ENCODE measurements at places on chromosomes 3 and 15.
A peak's percentile ranks its signal among the peaks of the same experiment; 100 is the strongest.

GRCh38 chr3:143166376-143166775 is 46.8 kb downstream of the CHST2 start:
- no peak for DNase-seq

- DNase-seq: no peak
These were observed at the start of gene ACKR4 for GRCh38 chr3:132596816-132597433. ACKR4 (plus strand) TSS chr3:132597270; CDS start chr3:132600398, 3,128 bp downstream.

DNA sequence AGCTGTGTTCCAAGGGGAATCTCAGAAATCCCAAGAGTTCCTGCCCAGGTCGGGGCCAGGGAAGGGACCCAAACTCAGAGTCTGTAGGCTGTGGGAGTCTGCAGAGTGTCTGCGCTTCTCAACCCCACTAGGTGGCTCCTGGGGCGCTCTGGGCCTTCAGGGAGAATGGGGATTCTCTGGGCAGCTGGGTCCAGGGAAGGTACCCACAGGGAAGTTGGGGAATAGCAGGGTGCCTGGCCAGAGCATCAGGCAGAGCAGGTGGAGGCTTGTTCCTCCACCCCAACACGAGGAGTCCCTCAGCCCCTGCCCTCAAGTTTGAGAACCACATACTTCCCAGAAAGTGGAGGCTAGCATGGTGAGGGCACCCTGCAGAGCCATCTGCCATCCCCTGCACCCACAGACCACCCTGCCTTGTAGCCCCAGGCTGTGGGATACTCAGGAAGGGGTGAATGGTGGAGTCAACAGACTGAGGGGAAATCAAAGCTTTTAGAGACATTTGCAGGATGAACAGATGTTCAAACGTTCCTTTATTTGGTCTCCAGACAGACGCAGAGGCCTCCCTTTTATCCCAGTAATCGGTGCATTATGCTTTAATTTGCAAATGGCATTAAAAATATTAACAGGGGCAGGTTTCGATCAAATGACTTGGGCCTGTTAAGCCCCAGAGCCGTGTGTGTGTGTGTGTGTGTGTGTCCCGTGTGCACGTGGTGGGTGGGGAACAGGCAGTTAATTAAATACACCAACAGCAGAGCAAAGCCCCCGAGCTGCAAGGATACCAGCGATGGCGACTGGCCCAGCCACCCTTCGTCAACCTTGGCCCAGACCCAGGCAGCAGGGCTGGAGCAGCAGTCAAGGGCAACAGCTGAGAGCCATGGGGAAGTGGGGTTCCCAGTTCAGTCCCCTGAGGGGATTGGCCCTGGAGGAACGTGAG is 57.7 kb downstream of the DNAJB8 start:
- DNase-seq: no peak

DNA sequence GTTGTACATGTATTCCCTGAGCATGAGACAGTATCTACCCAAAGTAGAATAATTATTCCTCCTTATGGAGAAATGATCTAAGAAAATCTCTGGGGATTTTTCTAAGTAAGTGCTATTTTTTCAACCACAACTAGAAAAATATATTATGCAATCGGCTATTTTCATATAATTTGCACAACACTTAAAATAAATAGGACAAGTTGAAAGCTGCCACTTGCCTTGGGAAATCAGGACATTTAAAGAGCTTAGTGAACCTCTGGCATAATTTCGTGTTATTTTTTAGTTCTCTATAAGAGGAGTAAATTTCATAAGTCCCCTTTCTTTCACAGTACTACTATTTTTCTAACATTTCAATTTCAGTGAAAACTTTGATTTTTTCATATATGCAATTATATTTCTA is 672.1 kb downstream of the OTOL1 start:
- DNase-seq: no peak

DNA sequence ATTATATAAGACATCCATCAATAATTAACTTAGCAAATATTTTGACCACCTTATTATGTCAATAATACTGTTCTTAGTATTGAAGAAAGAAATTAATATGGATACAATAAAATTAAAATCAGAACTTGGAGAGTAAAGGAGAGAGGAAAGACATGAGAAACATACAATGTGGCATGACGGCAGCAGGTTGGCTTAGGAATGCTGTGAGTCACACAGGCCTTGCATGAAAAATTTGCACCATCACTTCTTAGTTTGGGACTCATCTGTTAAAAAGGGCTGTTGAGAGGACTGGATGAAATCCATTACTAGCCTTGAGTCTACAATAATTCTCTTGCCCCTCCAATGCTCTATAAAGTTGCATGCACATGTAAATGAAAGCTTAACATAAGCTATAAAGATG is 880.8 kb downstream of the ROBO1 start:
- no peak for DNase-seq

DNA sequence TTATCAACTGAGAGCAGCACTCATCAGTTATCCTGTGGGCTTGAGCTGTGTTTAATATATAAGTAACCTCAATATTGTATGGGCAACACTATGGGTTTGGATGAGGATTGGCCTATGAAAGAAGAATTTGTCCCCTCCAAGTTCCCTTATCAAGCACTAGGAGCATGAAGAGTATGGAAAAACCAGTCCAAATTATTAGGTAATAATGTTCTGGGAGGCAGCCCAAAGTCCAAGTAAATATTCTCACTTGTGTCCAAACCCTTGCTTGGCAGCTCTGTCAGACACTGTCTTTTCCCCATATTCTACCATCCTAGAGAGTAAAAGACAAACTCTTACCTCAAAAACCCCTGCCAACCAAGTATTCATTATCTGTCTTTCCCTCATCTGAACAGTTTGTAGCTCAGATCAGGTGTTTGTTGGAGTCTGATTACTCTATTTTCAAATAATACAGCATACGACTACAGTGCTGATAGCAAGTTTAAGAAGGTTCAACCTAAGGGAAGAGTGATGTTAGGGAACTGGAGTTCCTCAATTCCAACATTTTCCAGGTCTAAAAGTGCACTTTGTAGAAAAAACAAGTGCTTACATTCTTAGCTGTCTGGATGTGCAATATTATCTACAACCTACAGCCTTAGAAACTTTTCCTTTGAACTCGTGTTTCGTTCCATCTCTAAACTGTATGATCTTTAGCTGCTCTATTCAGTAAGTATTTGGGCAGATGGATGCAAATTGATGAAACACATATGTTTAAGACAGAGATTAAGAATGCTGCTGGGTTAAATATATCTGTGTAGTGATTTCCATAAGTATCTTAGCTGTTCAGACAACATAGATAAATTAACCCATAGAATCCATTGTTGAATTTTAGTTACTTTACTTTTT is 89.7 kb upstream of the PHLDB2 start:
- DNase-seq: no peak

DNA sequence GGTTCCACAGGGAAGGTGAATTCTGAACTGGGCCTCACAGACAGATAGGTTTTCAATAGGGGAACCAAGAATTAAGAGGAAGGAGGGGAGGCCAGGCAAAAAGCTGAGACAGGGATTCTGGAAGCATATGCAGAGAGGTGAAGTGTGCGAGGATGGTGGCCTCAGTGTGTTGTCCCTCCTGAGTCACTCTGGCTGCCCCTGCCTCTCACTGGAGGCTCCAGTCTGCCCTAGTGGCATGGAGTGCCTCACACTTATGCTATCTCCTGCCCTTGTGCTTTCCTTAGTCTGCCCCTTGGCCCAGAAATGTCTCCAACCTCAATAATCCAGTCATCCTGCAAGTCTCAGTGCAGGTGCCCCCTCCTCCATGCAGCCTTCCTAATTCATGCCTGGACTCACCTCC is 32.2 kb upstream of the RBP1 start:
- no peak for DNase-seq

GRCh38 chr15:90018216-90018831 is 17.2 kb downstream of the ZNF710 start:
- DNase-seq: no peak

GRCh38 chr15:77992356-77993222 is 84.9 kb downstream of the TBC1D2B start:
- DNase-seq: no peak

GRCh38 chr3:39808467-39809180 is 785 bp upstream of the MYRIP start:
- DNase-seq: peak; percentile 60

DNA sequence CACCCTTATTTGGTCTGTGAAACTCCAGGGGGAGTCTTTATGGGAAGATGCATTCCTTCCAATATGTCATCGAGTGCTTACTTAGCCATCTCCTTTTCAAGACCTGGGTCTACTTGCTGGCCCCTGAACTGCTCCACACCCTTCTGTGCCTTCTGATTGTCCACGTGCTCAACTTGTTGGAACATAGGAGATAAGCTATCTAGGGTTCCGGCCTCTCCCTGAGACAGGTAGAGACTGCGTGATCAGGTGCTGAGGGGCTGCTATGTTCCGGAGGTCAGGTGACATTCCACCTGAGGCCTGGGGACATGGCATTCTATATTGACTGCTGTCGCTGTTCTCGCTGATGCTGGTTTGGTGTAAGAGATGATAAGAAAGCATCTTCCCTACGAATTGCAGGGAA is 65.6 kb downstream of the ATP1B3 start:
- no peak for DNase-seq

DNA sequence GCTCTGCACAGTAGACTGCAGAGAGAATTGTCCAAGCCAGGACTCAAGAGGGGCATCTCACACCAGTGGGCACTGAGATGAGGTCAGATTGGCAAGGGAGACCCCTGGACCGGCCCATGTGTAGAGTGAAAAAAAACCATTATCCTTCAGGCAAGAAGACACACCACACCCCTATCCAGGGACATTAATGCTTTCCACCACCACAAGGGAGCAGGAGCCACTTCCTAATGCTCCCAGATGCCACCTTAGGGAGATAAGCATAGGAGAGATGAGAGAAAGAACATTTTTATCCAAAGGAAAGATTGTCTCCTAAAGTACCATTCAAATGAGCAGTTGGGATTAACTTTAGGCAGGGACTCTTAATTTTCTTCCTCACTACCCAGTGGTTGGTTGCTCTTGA is 109.6 kb upstream of the PTX3 start:
- DNase-seq: no peak

GRCh38 chr3:152281133-152281713 is 12.5 kb downstream of the MBNL1 start:
- DNase-seq: no peak

GRCh38 chr3:131610174-131610573 is 107.4 kb upstream of the MRPL3 start:
- DNase-seq: no peak

DNA sequence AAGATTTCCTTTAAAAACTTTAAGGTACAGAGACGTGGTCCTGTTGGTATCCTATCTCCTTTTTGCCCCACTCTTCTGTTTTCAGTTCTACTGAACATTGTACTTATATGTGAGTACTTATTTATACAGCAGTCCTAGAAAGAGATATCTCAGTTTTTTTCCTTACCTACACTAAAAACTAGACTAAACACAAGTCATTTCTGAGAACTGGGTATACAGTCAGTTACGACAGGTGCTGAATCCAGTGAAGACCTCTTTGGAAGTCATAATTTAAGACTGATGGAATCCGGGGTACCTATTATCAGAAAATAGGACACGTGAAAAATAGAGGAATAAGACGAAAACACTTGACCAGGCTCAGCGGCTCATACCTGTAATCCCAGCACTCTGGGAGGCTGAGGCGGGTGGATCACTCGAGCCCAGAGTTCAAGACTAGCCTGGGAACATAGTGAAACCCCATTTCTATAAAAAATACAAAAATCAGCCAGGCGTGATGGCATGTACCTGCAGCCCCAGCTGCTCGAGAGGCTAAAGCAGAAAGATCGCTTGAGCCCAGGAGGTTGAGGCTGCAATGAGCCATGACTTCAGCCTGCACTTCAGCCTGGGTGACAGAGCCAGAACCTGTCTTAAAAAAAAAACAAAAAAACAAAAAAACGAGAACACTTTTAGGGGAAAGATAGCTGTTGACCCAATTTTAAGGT is 76.3 kb downstream of the KLHL25 start:
- no peak for DNase-seq

GRCh38 chr15:54097019-54097418 is 118.8 kb downstream of the UNC13C start:
- DNase-seq: no peak

- no peak for DNase-seq
These were observed 13.5 kb downstream of the THRB start for GRCh38 chr3:24481193-24481592.

GRCh38 chr3:124829178-124829818 is 57.9 kb downstream of the ITGB5 start:
- no peak for DNase-seq

- DNase-seq: no peak
These were observed 1.9 kb downstream of the PIGZ start for GRCh38 chr3:196966526-196967401.
